ENCODE measurements at places on chromosomes 2 and 18.

- no peak for DNase-seq
Measured at GRCh38 chr18:1657876-1658275, 753.2 kb downstream of the ADCYAP1 start.

GRCh38 chr2:159209341-159210306 is 76.9 kb downstream of the WDSUB1 start:
- DNase-seq: no peak

DNA sequence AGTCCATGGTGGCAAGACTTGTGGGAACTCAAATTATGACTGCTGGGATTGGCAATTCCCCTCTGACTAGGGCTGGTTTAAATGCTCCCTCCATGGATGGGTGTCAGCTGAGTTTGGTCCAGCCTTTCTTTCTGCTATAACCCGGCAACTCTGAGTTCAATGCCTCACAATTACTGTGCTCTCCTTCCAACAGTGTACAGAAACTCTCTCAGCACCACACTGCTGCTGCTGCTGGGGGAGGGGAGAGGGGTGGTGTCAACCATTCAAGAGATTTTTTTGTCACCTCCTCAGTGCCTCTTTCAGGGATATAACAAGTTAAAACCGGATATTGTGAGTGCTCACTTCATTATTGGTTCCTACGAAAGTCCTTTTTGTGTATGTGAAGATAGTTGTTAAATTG is 830.3 kb upstream of the NXPH2 start:
- no peak for DNase-seq

- no peak for DNase-seq
Measured at GRCh38 chr2:199914372-199914958, 3.4 kb downstream of the C2orf69 start.

- DNase-seq: no peak
Measured at GRCh38 chr2:237939251-237939650, 27.6 kb upstream of the UBE2F start.
